HS-5 (cell line): ENCODE measurements at places on chromosomes 4 and X.

DNA sequence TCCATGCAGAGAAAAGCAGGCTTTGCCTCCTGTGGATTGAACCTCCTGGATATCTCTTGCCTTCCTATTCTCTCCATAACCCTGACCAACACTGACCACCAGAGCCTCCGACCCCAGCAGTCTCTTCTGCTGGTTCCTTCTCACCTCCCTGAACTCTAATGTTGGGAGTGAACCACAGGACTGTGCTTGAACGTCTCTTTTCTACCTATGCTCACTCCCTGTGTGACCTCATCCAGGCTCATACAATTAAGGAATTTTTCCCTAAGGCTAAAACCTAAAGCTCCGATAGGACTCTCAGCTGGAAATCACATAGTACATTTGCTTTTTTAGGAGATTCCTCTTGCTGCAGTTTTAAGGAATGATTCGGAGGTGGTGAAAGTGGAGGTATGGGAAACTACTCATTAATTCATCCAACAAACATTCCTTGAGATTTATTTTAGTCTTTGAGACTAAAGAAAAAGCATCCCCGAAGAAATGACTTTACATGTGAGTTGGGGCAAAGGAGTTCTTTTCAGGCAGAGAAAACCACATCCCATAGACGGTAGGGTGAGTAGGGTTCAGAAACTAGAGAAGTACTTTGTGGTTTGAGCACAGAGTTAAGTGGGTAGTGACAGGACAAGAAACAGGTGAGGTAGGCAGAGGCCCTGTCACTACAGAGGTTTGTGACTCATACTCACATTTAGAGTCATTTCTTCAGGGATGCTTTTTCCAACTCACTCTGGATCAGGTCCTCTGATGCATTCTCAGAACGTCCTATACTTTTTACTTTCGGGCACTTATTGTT, 30.8 kb downstream of the NDNF start:
- DNase-seq, result no peak

DNA sequence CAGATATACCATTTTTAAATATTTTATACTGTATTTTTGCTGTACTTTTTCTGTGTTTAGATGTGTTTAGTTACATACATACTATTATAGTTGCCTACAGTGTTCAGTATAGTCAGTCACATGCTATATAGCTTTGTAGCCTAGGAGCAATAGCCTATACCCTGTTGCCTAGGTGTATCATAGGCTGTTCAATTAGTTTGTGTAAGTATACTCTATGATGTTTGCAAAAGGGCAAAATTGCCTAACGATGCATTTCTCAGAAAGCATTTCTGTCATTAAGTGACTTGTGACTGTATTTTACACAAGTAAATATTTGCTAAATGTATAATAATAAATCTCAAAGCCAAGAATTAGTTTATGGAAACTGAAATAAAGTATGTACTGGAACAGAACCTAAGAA, 9.5 kb downstream of the ETFDH start:
- no peak for DNase-seq

GRCh38 chr4:3831529-3832150, 65.5 kb downstream of the ADRA2C start:
- no peak for DNase-seq

GRCh38 chrX:9433596-9433995, 31.3 kb upstream of the TBL1X start:
- no peak for DNase-seq

- no peak for DNase-seq
Measured at GRCh38 chr4:145822581-145822980, 116.0 kb downstream of the ZNF827 start.

GRCh38 chrX:30714138-30714537, 60.9 kb downstream of the GK start:
- no peak for DNase-seq

DNA sequence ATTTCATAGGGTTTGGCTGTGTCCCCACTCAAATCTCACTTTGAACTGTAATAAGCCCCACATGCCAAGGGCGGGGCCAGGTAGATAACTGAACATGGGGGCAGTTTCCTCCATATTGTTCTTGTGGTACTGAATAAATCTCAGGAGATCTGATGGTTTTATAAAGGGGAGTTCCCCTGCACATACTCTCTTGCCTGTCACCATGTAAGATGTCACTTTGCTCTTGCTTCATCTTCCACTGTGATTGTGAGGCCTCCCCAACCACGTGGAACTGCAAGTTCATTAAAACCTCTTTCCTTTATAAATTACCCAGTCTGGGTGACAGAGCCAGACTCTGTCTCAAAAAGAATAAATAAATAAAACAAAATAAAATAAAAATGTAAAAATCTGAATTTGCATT, 95.9 kb downstream of the PDS5A start:
- no peak for DNase-seq
